ENCODE measurements at places on chromosomes 1 and 21. TPM values are rescaled to one million over a fixed set of nuclear protein-coding genes. Genes with fewer than 3 reads are reported as not detected.

GRCh38 chr1:248755517-248755916, at the start of gene LYPD8:
Gene LYPD8, minus strand, starts transcription at chr1:248755759. Its CDS starts 4,678 bp downstream, at chr1:248751081.
- H3K27me3 ChIP-seq, result no peaks in the 10 kb centered on the region
- H3K4me1 ChIP-seq, result no peaks in the 10 kb centered on the region
- H3K4me3 ChIP-seq, result no peak within 1 kb of the TSS
- H3K27ac ChIP-seq, result no peak within 1 kb of the TSS
- H3K36me3 ChIP-seq, result 0 out of 2 replicates have a peak, but pooled peaks cover 4% of the 10 kb centered on the region

GRCh38 chr1:181662606-181663005, 179.3 kb downstream of the CACNA1E start:
- no peak for DNase-seq
- no peaks in the 10 kb centered on the region for H3K36me3 ChIP-seq
- no peak overlapping the region for H3K4me3 ChIP-seq
- H3K27me3 ChIP-seq, result no peaks in the 10 kb centered on the region
- H3K4me1 ChIP-seq, result no peaks in the 10 kb centered on the region
- no peak overlapping the region for H3K27ac ChIP-seq

DNA sequence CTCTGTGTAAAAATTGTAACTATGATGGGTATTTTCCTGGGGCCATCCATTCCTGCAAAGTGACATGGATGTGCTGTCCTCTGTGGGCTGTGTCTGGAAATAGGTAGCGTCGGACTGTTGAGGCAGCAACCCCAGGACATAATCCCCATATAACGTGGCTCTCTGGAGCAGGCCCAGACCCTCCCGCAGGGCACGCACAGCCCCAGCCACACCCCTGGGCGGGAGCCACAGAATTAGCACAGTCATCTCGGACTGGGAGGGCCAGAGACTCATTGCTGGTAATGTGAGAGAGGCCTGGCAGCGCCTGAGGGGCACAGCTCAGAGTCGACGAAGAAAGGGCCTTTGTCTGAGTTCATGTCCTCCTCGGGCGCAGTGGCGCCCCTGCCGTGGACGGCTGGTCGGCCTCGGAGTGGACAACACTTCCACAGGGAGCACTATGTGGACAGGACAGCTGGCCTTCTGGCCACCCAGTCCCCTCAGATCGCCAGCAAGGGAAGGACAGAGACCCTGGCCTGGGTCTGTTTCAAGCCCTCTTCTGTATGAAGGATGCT, 20.1 kb downstream of the SIM2 start:
- no peak overlapping the region for H3K27ac ChIP-seq
- no peak for DNase-seq
- no peak overlapping the region for H3K4me3 ChIP-seq
- no peaks in the 10 kb centered on the region for H3K36me3 ChIP-seq

ARHGEF16 gene
- 19.1 TPM for total RNA-seq

TSSK3 gene
- total RNA-seq, result not detected
